ENCODE measurements at places on chromosomes 1 and 21.

DNA sequence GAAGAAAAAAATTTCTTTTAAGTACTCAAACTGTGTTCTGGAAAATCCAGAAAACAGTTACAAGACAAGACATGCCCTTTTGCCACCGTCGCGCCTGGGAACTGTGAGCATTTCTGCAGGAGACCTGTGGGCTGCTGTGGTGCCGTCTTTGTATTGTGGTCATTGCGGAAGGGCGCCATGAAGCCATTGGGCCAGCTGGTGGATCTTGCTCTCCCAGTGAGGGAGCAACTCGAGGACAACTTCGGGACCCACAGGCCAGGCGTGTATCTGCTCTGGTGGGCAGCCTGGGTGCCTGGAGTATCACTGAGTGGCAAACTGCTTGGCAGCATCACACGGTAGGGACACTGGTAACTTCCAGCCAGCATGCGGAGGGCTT is 3.8 kb upstream of the THEMIS2 start:
- DNase-seq: no peak

- DNase-seq: peak; percentile 46
Measured at GRCh38 chr1:15797614-15798390, 9.6 kb downstream of the UQCRHL start.

DNA sequence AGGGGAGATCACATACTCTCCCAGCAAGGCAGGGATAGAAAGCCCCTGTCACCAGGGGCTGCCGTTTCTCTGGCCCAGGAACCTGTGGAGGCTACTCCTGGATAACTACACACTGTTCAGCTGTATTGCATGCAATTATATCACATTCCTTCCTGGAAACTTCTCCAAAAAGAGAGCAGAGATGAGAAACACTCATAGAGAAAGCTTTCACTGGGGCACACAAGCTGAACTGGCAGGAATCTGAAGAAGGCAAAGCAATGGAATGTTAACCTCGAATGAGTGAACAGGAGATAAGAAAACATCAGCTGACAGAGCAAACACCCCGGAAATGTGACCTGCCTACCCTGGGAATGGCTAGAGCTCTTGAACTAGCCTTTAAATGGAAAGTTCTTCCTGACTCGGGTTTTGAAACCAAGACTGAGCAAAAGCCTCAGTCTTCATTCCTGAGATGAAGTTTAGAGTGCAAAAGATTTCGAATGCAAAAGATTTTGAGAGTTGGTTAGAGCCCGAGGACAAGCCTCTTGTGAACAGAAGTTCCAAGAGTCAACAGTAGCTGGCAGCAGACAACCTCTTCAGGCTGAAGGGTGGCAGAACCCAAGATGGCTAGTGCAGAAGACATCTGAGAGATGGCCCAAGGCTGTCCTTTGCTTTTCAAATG is 32.3 kb downstream of the CCN1 start:
- peak; percentile 53 for DNase-seq

DNA sequence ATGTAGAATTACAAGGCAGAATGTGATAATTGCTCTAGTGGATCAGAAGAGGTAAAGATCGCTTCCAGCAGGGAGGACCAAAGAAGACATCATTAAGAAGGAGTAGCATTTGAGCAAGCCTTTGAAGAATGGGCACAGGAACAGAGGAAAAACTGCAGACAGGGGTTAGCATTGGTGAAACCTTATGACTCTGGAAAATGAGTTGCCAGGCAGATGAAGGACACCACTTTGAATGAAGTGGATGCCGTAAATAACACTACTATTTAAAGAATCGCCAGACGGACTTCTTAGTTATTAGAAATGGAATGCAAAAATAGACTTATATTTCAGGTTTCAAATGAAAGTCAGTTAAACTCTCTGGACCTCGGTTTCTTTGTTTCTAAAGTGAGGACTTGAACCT is 727.7 kb downstream of the USP25 start:
- DNase-seq: no peak

- DNase-seq: no peak
Measured at GRCh38 chr1:47871799-47872353, 125.3 kb downstream of the TRABD2B start.

- no peak for DNase-seq
Measured at GRCh38 chr1:19059773-19060172, 103.3 kb upstream of the IFFO2 start.

GRCh38 chr1:232917053-232917452 is 33.4 kb upstream of the NTPCR start:
- DNase-seq: no peak

DNA sequence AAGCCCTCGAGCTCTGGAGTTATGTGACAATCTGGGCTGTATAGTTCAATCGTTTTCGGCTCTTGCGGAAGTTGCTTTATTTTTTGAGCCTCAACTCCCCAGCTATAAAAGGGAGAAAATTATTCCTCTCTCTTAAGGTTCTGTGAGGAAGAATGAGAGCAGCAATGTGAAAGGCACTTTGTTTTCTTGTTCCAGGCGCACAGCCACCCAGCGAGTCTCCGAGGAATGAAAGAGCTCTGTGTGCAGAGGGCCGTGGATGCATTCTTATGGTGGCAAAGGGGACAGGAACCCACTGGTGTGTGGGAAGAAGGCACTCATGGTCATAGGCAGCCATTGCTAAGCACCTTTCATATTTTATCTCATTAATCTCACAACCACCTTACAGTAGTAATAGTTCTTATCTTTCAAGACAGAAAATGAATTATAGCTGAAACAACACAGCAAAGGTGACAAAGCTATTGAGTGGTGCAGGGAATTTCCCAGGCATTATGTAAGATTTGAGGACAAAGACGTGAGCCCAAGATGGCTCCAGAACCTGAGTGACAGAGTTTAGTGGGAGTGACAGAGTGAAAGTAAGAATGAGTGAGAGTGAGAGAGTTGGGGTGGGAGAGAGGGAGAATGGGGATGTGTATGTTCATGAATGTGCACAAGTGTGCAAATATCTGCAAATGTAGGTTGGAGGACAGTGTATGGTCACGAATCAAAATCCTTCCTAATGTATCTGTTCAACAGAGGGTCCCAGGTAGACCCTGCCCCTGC is 9.4 kb downstream of the CYP2J2 start:
- DNase-seq: no peak

GRCh38 chr1:197915862-197916499 is 1.2 kb upstream of the LHX9 start:
- DNase-seq: peak; percentile 75

- peak; percentile 91 for DNase-seq
Measured at GRCh38 chr1:22053017-22053860, 730 bp downstream of the CDC42 start.
